Stimulated activated CD8-positive, alpha-beta memory T cell treated with anti-CD3 and anti-CD28 coated beads, Interleukin-7, amount 100 ng/mL, for 1 hour (primary cell): ENCODE measurements at places on chromosomes 16 and 17.

DNA sequence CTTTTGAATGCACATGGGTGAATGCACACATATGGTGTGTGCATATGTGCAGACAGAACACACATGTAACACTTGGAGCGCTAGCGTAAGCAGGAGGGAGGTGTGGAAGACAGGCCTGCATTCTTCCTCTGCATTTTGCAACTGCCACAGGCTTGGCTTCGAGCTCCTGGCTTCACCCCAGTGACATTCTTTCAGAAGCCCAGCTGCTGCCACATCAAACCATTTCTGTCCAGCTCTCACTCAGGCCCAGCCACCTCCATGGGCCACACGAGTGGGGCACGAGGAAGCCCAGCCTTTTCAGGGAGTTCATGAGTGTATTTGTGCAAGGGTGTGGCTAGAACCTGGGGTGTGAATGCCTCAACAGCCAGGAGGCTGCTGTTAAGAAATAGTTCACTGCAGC is 18.8 kb downstream of the LGALS3BP start:
- no peak for DNase-seq

DNA sequence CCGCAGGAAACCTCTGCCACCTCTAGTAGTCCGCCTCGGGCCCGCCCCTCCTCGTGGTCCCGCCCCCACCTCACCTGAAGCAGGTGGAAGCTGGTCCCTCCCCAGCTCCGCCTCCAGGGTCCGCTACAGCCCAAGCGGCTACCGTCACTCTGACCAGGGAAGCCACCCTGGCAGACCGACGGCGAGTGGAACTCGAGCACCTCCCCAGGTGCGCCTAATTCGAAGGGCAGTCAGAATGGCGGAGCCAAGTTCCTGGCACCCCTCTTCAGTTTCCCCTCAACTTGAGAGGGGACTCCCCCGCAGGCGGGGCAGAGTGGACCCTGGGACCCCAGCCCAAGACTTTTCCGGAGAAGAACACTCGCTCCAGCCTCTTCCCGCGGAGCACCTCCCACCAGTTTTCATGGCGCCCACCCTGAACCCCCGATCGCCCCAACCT is 507 bp downstream of the FHOD1 start:
- DNase-seq = no peak

- no peak for DNase-seq
These were observed 53.9 kb downstream of the OR1D5 start for GRCh38 chr17:3009411-3009920.

DNA sequence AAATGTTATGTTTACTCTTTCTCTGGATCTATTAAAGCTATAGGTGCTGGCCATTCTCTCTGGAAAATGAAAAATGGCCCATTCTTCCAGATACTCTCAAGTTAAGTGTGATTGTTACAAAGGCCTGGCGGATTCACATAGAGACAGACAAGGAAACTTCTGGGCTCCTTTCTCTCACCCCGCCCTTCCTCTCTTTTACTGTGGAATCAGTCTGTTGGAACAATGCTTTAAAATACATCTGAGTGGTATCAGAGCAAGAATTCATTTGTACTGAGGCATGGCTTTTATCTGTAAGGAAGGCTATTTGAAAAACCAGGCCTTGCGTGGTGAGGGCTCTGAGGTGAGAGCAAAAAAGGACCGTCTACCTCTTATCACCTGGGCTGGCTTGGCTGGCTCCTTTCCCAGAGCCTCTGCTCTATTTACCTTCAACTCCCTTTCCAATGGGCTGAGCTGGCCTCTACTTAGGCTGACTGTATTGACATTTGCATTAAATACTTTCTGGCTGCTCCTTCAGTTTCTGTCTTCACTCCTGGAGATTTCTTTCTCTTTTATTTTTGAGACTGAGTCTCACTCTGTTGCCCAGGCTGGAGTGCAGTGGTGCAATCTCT is 274.0 kb downstream of the PHKB start:
- no peak for DNase-seq

GRCh38 chr17:64185101-64185500 is 55.2 kb upstream of the ERN1 start:
- no peak for DNase-seq

GRCh38 chr17:6711681-6712057 is 1.5 kb downstream of the SLC13A5 start:
- no peak for DNase-seq

DNA sequence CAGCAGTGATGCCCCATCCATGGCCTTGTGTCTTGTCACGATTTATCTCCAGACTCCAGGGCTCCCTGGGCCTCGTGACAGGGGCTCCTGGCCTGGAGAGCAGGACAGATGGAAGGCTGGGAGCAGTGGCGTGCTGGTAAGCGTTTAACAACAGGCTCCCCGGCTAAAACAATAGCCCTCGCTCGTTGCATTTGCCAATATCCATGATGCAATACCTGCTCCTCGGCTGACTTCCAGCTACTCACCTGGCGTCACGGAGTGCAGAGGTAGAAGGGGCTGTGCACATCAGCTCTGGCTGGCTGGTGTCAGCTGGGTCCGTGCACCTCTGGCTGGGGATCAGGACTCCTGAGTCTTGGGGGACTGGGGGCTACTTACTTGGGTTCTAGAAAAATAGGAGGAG is 1.5 kb upstream of the BICDL2 start:
- no peak for DNase-seq

DNA sequence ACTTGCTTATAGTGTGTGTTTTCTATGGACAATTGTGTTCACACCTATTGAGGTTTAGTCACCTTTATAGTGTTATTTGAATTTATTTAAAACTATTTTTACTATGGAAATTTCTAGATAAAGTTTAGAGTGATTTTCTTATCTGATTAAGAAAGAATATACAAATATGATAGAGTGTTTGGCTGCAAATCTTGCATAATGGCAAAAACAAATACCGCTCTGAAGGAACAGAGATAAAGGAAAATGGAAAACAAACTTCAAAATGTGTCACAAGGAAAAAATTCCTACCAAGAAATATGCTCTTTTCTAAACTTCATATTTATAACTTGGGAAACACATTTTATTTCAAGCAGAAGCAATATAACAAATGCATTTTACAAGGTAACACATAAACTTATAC is 423.1 kb downstream of the TOX3 start:
- DNase-seq = no peak

- no peak for DNase-seq
These were observed 716 bp upstream of the HIC1 start for GRCh38 chr17:2054262-2054511.

DNA sequence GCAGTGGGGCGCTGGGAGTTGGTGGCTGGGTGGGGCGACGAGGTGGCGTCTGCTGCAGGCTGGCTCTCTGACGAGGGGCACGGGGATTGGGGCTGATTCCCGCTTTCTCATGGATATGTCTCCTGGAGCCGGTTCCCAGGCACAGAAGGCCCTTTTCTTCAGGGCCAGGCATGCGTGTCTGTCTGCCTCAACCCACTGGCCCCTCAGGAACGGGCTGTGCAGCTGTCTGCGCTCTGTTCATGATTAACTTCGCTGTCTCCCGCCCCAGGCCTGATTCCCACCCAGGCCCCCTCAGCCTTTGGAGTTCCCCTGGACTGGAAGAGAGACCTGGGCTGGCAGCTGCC is 53.1 kb downstream of the RAP1GAP2 start:
- DNase-seq = no peak

DNA sequence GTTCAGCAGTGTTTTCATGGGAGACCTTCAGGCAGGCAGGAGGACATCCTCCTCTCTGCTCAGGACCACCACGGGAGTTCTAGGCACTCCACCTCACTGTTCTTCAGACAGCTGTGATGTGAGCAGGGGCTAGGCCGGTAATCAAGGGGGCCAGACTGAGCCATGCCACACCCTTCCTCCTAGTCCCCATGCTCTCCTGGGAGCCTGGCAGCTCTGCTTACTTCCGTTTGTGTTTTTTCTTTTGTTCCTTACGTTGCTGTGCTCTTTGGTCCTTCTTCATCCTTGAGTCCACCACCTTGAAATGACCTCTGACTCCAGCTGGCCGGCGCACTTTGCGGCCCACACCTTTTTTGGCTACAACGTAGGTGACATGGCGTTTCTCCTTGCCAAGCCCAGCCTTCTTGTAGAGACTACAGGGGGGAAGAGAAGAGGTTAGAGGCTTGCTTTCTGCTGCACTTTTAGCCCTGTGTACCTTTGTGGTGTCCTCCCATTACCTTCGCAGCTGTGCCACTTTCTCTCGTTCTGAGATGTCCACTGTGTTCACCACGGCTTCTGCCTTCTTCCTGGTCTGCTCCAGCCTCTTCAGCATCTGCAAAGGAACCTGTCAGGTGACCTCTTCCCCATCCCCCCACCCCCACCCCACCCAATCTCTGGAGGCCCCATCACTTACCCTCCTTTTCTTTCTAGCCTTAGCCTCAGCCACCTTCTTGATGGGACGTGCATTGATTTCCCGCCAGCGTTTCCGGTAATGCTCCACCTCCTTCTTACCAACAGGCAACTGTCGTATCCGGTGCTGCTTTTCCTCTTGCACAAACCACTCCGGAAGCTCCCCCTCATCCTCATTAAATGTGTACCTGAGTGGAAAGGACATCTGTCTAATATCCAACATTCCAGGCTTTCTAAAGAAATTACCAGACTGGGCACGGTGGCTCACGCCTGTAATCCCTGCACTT is 7.4 kb upstream of the PSMC5 start:
- no peak for DNase-seq

DNA sequence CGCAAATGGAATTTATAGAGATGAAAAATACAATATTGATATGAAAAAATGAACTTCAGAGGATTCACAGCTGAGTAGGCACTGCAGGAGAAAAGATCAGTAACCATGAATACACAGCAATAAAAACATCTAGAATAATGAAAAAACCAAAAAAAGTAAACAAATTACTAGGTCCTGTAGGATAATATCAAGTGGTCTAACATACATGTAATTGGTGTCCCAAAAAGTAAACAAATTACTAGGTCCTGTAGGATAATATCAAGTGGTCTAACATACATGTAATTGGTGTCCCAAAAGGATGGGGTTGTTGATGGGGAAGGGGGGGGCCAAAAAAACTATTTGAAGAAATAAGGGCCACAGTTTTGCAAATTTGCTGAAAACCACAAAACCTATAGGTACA is 43.4 kb downstream of the ZNF18 start:
- DNase-seq = no peak

DNA sequence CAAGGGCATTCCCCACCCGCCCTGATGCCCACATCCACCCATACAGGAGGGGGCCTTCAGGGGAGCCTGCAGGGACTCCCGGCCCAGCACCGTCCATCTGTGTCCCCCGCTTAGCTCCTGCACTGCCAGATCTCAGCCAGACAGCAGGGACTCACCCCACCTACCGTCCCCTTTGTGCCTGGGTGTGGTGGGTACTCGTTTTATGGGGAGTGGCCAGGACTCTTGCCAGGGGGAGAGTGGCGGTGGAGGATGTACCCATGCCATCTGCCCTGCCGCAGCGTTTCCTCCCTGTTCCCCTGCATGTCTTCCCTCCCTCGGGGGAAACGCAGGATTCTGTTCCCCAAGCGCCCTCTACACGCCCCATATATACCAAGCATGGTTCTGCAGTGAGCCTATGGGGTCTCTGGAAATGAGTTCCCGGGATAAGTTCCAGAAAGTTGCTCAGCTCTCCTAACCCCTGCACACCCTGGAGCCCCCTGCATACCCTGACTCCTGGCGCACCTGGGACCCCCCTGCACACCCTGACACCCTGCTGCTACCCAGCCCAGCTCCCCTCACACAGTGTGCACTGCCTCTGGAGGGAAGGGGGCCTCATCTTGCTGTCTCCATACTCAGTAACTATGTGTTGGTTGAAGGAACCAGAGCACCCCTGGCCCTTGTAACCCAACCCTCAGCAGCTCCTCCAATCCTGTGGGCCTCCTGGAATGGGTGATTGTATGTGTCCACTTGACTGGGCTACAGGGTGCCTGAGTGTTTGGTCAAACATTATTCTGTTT is 4.2 kb upstream of the MAFG start:
- no peak for DNase-seq

- no peak for DNase-seq
These were observed 6.5 kb downstream of the ZNF629 start for GRCh38 chr16:30780549-30780948.

DNA sequence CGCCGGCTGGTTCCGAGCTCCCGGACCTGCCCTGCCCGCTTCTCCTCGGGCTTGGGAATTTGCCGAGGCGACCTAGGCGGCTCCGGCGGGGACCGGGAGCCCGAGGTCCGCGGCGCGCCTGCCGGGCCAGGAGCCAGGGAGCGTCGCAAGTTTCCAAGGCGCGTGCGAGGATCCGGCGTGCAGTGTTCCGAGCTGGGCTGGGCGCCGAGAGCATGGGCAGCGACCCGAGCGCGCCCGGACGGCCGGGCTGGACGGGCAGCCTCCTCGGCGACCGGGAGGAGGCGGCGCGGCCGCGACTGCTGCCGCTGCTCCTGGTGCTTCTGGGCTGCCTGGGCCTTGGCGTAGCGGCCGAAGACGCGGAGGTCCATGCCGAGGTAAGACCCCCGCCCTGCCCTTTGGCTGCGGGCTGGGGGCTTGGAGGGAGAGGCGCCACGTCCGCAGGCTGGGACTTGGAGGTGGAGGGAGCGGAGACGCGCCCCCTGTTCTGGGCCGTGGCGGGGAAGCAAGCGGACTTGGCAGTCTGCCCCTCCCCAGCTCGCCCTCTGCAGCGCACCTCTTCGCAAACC is 668 bp downstream of the MMP15 start:
- DNase-seq = no peak

GRCh38 chr16:51150165-51150887 is 744 bp downstream of the SALL1 start:
- DNase-seq = no peak

GRCh38 chr16:65213866-65214595 is 92.2 kb upstream of the CDH11 start:
- DNase-seq = no peak

- no peak for DNase-seq
These were observed 3.1 kb upstream of the KRT12 start for GRCh38 chr17:40870136-40870535.

- no peak for DNase-seq
These were observed 14.8 kb downstream of the CMC2 start for GRCh38 chr16:80991792-80992430.

DNA sequence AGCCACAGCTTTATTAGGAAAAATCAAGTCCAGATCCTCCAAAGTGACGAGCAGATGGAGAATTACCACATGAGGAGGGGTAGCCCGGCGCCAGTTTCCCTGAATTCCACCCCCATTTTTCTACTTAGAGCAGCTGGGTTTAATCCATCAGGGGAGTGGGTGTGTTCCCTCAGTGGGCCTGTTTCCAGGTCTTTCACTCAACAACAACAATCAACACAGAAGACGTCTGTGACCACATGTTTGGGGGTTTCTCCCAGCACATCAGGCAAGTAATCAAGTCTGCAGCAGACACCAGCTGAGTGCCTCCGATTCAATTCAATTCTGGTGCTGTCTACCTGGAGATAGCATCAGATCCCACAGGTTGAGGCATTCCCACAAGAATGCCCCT is 6.8 kb downstream of the SLC6A2 start:
- no peak for DNase-seq

GRCh38 chr16:67941469-67942199 is 2.3 kb downstream of the LCAT start:
- no peak for DNase-seq
